DMS53 (cell line): ENCODE measurements at places on chromosomes 5 and 9.

GRCh38 chr5:57817001-57817453 lies 334.4 kb upstream of the ACTBL2 start:
- peak; percentile 13 for DNase-seq

DNA sequence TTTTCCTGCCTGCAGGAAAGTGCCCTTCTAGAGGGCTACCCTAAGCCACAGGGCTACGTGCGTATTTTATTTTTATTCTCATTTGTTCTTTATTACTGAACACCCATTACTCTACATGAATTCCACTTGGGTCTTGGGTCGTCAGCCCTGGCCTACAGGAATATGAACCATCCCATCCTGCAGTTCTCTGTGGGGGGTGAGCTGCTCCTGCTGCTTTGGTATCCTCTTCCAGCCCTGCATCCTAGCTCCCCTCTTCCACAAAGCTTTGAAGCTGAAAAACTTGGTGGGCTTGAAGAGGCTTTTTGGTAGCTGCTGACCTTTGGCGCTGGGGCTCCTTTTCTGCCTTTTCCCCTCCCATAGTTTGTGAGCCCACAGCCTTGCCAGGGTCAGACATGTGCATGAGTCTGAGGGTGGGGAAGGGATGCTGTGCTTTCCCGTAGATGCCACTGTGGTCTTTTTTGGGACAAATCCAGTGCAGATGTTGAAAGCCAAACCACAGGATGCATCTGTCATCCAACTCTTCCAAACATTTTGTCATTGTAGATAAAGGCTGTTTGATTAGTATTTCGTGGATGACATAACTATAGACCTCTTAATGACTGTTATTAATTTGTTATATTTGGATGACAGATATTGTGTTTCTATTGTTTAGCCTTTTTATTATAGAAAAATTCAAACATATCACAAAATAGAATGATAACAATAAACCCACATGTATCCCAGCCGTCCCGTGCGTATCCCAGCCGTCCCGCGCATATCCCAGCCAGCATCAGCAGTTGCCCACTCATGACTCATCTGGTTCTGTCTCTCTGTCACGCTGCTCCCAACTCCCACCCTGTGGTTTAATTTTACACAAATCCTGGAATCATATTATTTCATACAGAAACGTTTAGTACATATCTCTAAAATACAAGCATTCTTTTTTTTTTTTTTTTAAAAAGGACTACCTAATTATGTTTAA lies 43.9 kb downstream of the SLC46A2 start:
- no peak for DNase-seq

DNA sequence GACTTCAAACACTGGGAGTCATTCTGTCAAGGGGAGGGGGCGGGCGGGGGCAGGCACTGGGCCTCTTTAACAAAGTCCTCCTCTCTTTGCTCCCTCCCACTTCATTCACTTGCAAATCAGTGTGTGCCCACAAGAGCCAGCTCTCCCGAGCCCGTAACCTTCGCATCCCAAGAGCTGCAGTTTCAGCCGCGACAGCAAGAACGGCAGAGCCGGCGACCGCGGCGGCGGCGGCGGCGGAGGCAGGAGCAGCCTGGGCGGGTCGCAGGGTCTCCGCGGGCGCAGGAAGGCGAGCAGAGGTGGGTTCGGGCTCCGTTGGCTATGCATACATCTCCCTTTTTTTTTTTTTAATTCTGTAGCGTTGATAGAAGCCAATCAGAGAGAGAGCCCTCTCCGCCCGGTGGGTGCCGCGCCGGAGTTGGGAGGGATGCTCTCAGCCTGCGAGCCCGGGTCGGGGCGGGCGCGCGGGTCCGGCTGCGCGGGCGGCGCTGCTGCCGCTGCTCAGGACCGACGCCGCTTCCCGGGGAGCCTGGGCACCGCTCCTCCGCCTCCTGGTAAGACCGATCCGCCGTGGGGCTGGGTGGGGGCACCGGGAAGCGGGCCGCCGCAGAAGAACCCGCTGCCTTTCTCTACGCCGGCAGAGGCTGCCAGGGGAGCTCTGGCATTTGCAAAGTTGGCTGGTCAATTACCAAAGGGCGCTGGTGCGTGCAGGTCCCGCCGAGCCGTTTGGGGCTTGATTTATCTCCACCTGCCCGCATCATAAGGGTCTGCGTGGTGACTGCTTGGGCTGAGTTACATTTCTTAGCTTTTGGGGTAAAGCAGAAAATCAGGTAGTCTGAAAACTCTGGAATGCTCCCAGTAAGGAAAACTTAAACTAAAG lies at the start of gene CDH6:
Gene CDH6 (plus strand): TSS at position 96 of the 877 bp plus-strand sequence. CDS start 73,788 bp downstream, outside the sequence.
- peak; percentile 58 for DNase-seq

- no peak for DNase-seq
Observed at GRCh38 chr9:123480096-123480495, 124.1 kb downstream of the CRB2 start.

GRCh38 chr5:147887930-147888329 lies 9.4 kb downstream of the SCGB3A2 start:
- no peak for DNase-seq

DNA sequence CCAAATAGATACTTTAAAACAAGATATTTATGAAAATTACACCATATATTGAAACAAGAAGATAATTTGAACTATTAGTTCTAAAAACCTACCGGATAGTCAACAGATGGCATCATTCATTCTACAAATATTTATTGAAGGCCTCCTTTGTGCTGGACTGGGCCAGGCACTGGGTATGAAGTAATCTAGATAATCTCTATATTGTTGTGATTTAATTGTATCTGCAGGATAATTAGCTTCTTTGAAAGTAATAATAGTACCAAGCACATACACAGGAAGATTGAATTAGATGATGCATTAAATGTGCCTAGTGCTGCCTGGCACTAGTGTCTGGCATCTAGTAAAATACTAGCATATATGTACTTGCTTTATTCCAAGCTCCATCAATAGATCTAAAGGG lies 735.2 kb upstream of the DMAC1 start:
- DNase-seq, result no peak

- peak; percentile 92 for DNase-seq
Observed at GRCh38 chr5:74631081-74631953, 9.2 kb downstream of the ENC1 start.

DNA sequence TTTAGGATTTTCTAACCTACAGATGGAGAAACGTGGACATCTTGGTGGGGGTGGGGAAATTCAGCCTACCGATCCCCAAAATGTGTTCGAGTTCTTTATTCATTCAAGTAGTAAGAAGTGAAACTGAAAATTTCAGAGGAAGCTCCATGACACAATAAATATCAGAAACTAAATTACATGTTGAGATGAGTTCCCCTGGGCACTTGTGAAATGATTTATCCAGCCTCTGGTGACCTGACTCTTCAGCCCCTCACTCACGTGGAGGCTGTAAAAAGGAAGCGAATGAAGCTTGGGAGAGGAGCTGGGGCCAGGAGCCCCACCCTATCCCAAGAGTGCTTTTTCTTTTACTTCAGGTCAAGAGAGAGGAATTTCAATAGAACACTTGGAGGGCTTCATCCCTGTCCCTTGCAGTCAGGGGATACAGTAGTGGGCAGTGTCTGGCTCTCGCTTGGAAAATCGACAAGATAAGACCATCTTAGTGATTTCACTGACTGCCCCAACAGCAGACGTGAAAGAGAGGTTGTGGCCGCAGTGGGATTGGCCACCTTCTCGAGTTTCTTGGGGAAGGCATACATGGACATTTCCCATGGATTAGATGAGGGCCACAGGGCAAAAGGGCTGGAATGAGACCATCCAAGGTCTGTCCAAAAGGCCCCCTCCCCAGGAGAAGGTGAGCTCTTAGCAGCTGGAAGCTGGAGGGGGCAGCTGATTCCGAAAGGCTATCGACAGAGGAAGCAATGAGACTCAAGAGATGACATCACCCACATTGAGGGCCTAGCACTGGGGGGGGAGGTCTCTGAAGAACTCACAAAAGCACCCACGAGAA lies 76.8 kb upstream of the SH3PXD2B start:
- no peak for DNase-seq

- peak; percentile 89 for DNase-seq
Observed at GRCh38 chr5:115069087-115069968, 100.4 kb downstream of the TRIM36 start.

DNA sequence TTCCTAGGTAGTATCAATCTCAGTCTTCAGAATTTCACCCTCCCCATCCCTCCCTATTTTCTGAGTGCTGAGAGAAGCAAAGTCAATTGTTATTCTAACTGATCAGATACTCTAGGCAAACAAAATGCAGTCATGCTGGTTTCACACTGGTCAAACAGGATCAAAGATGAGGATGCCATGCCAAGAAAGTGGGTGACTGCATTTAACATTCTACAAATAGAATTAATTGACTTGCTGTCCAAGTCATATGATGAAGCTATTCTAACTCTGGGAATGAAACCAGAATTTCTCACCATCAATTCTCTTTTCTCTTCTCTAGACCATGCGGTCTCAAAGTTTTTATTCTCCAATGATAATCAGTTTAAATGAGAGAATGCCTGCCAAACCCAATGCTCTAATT lies 112.5 kb downstream of the CTNND2 start:
- DNase-seq, result peak; percentile 43

DNA sequence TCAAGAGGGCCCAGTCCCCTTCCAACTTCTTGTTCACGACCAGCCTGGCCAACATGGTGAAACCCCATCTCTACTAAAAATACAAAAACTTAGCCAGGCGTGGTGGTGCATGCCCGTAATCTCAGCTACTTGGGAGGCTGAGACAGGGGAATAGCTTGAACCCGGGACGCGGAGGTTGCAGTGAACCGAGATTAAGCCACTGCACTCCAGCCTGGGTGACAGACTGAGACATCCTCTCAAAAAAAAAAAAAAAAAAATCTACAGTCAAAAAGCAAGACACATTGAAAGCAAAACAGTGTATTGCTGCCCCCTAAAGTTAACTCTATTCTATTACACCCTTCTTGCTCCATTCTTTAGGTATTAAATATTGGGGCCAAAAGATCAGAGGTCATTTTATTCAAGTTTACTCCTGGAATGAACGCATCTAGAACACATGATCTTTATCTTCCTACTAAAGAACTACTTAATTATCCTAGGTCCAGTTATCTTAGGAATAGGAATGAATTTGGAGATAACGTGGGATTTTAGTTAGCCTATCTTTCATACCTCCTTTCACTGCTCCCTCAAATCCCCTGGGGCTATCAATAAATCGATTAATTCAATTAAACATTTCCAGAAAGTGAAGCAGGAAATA lies 2.4 kb downstream of the ATG12 start:
- DNase-seq, result peak; percentile 79

DNA sequence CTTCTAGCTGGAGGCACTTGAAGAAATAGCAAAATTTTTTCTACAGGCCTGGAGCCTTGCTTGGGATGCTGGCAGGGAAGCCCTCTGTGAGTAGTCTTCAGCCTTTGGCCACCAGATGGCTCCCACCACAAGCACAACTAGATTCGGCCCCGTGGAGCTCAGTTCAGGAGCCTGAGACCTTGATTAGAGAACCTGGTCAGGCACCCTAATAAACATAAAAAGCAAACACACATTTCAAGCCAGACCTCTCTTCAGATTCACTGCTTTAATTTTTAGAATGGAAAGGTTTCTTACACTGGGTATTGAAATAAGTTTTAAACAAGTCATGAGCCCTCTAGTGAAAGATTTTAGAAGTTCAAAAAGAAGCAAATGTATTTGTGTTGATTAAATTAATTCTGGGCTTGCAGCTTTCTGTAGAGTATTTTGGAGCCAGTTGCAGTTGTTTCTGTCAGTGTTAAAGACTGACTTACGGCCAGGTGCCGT lies 41.4 kb downstream of the GLRX start:
- peak; percentile 84 for DNase-seq

DNA sequence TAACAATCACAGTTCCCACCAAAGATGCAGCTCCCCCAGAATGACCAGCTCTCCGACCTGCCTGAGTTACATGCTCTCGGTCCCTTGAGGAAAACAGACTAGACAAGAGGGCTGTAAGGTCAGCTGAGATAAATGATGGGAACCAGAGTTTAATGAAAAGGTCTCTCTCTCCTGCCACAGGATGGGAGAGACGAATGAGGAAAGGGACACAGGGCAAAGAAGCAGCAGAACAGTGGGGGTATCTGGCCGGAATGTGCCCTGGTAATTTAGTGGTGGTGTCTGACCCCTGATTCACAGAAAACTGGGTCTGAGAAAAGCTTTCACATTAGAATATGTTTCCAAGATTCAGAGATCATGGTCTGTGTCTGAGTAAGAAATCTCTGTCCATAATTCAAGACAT lies 118.5 kb downstream of the BRINP1 start:
- no peak for DNase-seq

- DNase-seq, result no peak
Observed at GRCh38 chr5:77776554-77777206, 541 bp upstream of the TBCA start.

DNA sequence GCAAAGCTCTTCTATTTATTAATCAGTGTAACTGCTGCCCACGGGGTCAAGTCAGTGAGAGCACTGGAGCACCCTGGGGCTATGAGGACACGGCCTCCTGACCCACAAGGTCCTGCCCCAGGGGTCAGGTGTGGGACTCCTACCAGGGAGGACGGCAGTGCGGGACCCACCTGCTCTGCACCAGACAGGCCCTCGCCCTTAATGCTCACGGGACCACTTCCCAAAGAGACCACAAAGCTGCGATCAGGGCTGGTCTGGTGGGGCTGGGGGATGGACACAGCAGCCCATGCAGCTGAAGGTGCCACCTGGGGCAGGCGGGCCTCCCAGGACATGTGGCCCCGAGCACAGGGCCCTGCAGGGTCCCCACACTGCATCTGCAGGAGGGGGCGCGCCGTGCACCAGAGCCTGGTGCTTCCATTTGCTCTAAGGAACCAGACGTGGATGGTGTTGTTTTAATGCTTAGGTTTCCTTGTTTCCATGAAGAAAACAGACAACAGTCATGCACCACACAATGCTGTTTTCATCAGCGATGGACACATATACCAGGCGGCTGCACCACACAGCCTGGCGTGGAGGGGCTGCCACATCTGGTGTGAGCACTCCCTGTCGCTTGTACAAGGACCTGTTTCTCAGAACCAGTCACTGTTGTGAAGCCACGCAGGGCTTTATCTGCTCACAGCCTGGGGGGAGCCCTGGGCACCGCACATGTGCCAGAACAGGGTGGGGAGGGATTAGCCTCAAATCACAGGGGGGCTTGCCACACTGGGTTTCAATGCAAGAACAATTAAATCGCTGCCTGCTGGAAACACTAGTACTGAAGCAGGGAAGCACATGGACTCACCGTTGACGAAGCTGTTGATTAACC lies 22.6 kb downstream of the CLPTM1L start:
- no peak for DNase-seq

DNA sequence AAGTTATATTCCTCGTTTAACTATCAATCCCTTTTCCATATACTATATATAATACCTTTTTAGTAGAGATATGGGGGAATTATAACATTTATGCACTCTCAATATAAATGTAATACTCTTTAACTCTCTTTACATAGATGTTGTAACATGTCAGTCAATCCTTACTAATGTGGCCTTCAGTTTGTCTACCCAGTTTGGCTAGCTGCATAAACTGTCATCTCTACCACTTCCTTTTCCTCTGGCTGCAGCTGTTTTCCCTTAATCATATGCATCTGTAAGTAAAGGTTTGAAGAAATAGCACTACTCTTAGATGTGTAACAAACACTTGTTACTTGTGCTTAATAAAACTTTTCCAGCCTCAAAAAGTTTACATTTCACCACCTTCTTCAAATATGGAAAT lies 13.4 kb downstream of the ABHD17B start:
- DNase-seq, result no peak

DNA sequence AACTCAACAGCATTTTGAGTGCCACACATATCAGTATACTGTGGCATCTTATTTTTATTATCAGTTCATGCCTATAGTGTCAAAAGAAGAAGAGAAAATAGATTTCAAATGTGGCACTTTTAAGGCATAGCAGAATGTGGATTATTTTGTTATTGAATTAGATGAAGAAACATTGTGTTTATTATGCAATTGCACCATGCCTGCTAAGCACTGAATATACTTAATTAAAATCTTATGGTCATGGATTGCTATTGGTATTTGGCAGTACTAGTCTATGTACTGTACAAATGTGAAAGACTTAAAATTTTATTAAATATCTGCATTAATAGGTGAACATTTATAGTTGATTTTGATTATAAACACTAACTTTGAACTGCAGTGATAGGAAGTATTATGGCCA lies 128.8 kb downstream of the FER start:
- DNase-seq, result no peak
